SHP77 (cell line): ENCODE measurements at places on chromosomes 4 and X.

DNA sequence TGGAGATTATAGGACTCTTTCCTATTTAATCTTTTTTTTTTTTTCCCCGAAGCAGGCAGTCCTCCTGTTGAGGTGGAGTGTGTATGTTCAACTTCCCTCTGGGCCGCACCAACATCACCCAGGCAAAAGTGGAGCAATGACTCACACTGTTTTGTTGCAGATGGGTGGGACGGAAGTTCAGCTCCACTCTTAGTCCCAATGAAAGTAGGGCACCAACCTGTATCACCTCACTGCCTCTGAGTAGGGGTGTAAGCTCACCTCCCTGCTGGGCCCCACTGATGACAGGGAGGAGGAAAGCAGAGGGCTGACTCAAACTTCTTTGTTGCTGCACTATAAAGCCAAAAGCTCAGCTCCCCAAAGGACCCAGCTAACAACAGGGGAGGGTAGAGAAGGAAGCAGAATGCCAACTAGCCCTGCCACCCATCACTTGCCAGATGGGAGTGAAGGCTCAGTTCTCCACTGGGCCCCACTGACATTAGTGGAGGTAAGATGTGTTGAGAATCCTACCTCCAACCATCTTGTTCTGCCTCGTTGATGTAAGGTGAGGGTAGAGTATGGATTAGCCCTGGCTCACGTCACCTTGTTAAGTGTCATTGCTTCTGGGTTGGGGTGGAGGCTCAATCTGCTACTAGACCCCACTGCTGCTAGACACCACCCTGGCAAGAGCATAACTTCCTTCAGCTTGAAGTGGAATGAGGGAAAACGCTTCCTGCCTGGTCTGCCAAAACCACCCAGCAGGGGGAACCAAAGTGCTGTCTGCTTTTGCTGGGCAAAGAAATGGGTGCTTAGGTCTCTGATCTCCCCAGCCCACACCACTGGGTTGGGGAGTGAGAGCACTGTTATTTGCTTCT lies 14.1 kb downstream of the RPS6KA3 start:
- DNase-seq, result peak; percentile 6

GRCh38 chr4:74308215-74308614 lies at the start of gene EPGN:
Gene EPGN, plus strand, starts transcription at chr4:74308470. Its CDS starts 64 bp downstream, at chr4:74308534.
- no peak for DNase-seq

- no peak for DNase-seq
Observed at GRCh38 chr4:152064282-152064681, 303.5 kb upstream of the GATB start.

- DNase-seq, result no peak
Observed at GRCh38 chr4:39754309-39754708, 56.4 kb downstream of the UBE2K start.

DNA sequence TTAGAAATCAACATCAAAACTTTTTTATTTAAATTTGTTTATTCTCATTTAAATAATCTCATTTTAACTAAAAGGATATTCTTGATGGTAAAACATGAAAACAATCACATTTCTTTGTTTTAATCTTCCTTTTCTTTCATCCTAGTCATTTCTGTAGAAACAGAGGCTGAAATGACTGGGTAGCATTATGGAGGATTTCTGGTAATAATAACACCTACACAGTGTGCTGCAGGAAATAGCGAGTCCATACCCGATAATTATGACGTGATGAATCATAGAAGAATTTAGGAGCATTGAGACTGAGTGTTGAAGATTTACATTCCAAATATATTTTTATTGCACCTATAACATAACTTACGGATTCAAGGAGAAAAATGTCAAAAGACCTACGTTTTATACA lies 31.4 kb upstream of the BBS12 start:
- DNase-seq, result no peak

GRCh38 chr4:66585767-66586166 lies 915.5 kb upstream of the EPHA5 start:
- DNase-seq, result no peak

DNA sequence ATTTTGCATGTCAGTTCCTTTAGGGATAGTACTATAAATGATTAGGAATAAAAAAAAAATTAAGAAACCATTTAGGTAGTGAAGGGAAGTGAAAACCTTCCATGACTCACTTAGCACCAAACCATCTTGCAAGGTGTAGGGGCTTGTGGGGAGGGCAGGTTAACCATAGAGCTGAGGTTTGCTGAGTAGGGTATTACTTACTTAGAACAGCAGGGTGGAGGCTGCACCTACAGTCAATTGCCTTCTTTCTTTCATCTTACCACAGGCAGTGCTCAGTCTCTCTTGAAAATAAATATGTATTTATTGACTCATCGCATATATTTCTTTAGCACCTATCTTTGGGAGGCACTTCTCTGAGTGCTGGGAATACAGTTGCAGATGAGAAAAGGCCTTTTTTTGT lies 104.9 kb upstream of the GIMD1 start:
- no peak for DNase-seq

GRCh38 chrX:44507292-44507691 lies 35.4 kb downstream of the FUNDC1 start:
- no peak for DNase-seq

GRCh38 chrX:103442536-103442901 lies 66.2 kb downstream of the BEX3 start:
- DNase-seq, result no peak

DNA sequence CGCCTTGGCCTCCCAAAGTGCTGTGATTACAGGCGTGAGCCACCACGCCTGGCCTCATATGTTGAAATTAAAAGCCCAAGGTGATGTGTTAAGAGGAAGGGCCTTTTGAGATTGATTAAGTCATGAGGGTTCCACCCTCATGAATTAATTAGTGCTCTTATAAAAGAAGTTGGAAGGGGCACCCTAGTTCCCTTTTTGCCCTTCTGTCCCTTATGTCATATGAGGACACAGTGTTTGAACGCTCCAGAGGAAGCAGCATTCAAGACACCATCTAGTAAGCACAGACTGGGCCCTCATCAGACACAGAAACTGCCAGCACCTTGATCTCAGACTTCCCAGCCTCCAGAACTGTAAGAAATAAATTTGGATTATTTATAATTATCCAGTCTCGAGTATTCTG lies 5.1 kb upstream of the APLN start:
- no peak for DNase-seq

DNA sequence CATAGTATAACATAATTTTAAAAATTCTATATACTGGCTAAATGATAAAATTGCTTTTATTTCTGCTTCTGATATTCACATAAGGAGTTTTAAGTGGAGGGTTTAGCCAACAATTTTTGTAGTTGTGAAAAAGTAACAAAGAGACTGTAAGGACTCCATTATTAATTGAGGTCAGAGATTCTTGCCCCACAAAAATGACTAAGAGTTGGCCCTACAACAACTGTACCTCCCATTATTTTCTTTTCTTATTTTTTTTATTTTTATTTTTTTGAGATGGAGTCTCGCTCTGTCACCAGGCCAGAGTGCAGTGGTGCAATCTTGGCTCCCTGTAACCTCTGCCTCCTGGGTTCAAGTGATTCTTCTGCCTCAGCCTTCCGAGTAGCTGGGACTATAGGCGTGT lies 9.4 kb upstream of the ADH1B start:
- no peak for DNase-seq

- no peak for DNase-seq
Observed at GRCh38 chrX:36642052-36642451, 366.1 kb upstream of the FAM47C start.

- DNase-seq, result no peak
Observed at GRCh38 chr4:184811526-184812198, 14.1 kb downstream of the ACSL1 start.

- DNase-seq, result no peak
Observed at GRCh38 chrX:48490661-48491060, 14.7 kb downstream of the FTSJ1 start.

- DNase-seq, result no peak
Observed at GRCh38 chr4:117383468-117383867, 298.1 kb upstream of the TRAM1L1 start.

DNA sequence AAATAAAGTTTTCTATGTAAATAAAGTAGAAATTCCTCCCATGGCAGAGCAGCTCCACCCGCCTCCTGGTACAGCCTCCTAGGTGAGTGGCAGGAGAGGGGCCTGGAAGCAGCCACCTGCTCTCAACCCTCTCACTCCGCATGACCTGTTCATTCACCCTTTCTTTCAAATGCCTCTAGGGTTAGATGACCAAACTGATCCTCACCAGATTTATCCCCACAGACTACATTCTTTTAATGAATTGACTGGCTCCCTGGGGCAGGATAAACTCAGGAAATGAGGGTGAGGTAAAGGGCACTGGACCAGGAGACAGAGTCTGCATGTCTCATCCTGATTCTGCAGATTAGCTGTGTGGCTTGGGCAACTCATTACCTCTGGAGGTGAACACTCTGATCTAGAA lies 32.6 kb upstream of the NKX6-1 start:
- no peak for DNase-seq

DNA sequence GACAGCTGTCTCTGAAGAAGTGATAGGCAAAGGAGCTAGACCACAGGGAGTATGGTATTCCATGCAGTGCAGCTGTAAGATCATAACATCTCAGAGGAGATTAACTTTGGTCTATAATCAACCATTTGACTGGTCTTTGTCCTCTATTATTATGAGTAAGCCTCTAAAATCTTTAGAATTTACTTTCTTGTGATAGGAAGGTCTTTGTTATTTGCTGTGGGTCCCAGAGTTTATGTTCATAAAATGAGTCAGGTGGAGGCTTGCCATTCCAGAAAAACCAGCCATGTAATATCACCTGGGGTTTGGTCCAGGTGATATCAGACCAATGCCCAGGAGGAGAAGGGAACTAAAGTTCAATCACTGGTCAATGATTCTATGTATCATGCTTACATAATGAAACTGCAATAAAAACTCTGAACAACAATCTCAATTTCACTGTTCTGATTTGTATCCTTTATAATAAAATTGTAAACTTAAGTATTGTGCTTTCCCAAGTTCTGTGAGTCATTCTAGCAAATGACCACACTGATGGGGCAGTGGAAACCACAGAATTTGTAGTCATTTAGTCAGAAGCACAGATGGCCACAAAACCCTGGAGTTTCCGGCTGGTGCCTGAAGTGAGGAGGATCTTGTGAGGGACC lies 239.6 kb upstream of the TRAM1L1 start:
- no peak for DNase-seq

GRCh38 chr4:145781351-145781750 lies 101.4 kb downstream of the C4orf51 start:
- no peak for DNase-seq

DNA sequence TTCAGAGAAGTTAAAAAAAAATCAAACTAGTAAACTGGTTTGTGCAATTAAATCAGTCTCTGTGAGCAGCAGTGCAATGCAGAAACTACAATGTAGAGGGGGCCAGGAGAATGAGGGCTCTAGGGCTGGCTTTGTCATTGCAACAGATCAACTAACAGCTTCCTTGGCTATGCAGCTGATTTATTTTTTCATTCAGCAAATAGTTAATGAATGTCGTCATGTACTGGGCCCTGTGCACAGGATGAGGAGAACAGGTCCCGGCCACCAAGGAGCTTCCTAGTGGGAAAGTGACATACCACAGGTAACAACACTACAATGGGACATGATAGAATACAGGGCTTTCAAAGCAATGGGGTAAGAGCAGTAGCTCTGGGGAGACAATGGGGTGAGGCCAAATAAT lies 190.1 kb downstream of the NSUN7 start:
- DNase-seq, result no peak

DNA sequence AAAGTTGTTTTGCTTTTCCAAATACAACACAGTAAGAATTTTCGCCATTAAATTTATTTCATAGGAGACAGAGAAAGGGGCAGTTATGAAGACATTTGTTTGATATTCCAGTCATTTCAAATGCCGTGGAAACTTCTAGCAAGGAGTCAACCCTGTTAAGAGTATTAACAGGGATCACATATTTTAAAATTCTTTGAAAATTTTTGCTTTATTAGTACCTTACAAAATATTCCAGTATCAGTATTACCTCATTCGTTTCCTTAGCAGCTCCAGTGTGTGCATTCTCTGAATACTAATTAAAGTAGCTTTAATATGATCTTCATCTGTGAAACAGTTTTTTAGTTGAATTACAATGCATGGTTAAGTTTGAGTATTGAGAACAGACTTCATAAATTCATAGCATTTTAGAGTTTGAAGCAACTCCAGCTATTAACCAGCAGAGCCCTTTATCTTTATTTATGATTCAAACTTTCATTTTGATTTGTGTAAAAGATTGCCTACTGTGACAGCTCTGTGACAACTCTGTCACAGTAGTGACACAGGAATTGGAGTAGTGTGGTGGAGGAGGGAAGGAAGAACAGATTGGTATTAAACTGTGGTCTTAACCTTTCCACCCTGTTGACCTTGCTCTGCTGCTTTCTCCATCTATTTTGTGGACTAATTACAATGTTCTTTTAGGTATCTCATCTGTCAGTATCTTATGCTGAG lies 86.3 kb downstream of the PDLIM5 start:
- DNase-seq, result no peak

DNA sequence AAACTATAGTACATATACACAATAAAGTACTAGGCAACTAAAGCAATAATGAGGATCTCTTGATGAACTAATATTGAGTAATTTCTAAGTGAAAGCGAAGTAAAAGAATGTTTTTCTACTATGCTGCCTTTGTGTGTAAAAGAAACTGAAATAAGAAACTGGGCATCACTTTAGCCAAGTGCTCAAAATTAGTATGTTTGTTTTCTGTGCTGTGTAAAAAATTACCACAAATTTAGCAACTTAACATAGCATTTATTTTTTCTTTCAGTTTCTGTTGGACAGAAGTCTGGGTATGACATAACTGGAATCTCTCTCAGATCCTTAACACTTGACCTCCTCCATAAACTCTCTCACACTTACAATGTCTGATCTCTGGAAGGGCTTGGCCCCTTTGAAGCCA lies 687.1 kb upstream of the MAGEB2 start:
- DNase-seq, result no peak

GRCh38 chr4:166314902-166315301 lies 441.9 kb downstream of the TLL1 start:
- no peak for DNase-seq

DNA sequence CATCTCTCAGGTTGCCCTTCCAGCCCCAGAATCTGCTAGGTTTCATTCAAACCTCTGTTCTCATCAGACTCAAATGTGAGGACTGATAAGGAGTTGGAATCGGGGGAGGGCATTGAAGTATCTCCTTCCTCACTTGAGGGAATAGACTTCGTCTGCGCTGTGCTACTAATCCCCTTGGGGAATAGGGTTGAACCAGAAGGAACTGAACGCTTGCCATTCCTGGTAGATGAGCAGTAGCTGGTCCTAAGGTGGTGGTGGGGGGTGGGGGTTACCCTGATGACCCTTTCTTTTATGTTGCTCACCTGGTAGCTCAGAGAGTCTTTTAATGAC lies 692 bp upstream of the SLC9A7 start:
- no peak for DNase-seq

DNA sequence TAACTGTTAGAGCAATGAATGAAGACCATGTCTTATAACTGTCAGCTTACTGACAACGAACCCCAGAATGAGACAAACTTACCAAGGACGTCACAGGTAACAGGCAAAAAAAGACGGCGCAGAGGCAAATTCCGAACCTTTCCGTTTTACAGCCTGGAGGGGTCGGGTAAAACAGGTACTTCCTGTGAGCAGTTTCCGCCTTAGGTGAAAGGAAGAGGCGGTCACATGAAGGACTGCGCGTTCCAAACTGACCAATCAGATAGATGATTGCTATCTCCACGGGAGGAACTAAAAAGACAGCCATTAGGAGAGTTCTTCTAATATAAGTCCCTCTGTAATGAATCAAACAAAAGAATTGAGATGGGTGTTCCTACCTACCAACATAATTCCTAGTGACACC lies at the start of gene COX7B2:
TSS of gene COX7B2 (minus strand) at position 168 of the 400 bp plus-strand sequence. CDS start 174,053 bp downstream, outside the sequence.
- DNase-seq, result no peak
